ENCODE measurements at places on chromosomes 2 and 18. TPM values are rescaled to one million over a fixed set of nuclear protein-coding genes. Genes with fewer than 3 reads are reported as not detected.

PDIA6 gene
- total RNA-seq: 122 TPM

MFSD2B gene
- 0.92 TPM for total RNA-seq

TM4SF20 gene
- not detected for total RNA-seq

LHCGR gene
- total RNA-seq: 0.23 TPM

ALLC gene
- total RNA-seq: not detected
